ENCODE measurements at places on chromosomes 5 and 9.

- DNase-seq: no peak
Observed at GRCh38 chr5:61299261-61299681, 32.8 kb upstream of the ZSWIM6 start.

- no peak for DNase-seq
Observed at GRCh38 chr5:96734871-96735325, 72.7 kb downstream of the CAST start.

DNA sequence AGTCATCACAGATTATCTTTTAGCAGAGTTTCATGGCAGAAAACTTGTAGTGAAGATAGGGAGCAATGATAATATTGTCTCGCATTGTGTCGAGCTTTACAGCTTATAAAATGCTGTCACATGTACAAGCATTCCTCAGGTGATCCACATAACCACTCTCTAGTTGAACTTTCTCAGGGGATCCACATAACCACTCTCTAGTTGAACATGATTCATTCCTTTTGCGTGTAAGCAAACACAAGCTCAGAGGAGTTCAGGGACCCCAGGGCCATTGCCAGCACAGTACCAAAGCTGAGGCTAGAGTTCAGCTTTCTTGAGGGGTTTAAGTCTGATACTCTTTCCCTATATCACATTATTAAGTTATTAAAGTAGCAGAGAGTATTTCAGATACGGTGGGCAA, 86.7 kb downstream of the CDH6 start:
- DNase-seq: no peak

DNA sequence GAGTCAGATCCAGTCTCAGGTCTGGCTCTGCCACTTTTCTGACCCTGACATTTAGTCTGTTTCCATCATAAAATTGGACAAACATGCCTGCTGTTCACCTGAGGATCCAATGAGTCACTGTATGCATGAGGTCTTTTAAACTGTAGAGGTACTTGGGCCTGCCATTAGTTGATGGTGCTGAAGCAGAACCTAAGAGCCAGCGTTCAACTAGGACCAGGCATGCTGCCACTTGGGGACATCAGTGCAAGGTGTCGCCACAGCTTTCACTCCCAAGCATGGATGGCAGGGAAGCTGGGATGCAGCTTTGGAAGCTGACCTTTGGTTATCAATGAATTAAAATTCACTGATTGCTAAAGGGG, 37.1 kb downstream of the NEUROG1 start:
- DNase-seq: no peak

GRCh38 chr9:38339496-38339895, 53.0 kb upstream of the ALDH1B1 start:
- no peak for DNase-seq

- DNase-seq: no peak
Observed at GRCh38 chr9:132414731-132415130, 4.7 kb downstream of the CFAP77 start.

DNA sequence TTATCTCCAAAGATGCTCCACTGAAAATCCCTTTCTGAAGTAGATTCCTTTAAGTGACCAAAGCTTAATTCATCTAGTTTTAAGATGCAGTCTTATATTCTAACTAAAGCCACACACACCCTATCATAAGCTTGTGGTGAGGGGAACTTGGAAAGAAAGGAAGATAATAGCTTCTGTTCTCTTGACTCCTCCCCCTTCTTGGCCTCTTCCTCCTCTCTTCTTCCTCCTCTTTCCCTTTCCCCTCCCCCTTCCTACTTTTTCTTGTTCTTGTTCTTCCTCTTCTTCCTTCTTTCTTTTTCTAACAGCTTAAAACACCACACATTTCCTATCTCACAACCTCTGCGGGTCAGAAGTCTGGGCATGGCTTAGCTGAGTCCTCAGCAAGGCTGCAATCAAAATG, 23.5 kb downstream of the IL7R start:
- DNase-seq: no peak

DNA sequence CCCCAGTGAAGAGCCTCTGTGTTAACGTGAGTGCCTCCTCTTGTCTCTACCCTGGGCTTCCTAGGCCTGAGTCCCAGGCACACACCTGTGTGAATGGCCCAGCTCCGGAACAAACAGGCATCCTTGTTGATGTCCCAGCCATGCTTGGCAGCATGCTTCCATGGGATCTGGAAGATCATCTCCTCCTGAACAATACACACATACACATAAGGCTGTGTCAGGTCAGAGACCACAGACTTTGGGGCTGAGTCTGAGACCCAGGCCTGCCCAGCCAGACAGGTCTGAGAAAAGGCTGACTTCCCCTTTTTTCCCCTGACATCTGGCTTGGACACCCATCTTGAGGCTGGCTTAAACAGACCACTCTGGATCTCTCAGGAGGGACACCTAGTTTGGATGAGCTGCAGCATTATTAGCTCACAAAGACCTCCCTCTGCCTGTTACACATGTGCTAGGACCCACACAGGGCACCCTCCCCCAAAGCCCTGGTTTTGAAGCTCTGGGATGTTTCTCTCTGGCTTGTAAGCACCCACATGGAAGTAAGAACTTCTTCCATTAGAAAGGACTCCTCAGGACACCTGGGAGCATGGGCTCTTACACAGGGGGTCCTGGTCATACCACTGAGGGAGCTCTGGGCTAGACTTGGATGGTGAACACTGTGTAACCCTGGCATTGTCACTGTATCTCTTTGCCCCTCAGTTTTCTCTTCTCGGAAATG, 2.6 kb downstream of the IRF1 start:
- DNase-seq: peak; percentile 3

GRCh38 chr9:567128-567746, 274.3 kb upstream of the DMRT1 start:
- DNase-seq: no peak

DNA sequence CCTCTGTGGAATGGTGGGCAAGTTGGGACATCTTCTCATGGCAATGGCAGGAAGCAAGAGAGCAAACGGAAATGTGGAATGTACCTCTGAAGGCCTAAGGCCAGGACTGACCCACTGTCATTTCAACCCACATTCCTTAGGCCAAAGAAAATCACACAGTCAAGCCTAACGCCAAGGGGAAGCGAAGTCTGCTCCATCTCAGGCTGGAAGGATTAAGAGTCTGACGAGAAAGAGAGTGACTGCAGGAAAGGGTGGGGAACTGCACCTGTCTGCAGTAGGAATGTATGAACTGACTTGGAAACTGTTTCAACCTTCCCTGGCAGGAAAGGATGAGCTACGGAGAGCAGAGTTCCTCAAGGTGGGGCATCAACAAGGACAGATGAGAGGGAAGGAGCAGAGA, 90.2 kb upstream of the TAS2R1 start:
- DNase-seq: no peak

DNA sequence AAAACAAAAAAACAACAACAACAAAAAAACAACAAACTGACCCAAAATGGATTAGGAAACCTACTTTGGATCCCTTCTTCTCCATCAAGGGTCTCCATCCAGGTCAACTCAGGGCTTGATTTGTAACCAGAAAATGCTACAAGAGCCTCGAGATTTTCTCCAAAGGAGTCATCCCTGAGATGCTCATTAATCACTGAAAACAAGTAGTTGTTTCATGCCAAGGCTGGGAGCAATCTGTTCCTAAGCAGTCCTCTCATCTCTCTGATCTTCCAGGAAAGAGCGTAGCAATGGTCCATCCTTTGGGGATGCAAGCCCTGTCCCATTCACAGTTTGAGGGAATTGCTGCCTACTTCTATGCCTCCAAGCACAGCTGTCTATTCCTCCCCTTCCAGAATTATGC, 203.0 kb upstream of the MAP3K1 start:
- no peak for DNase-seq

DNA sequence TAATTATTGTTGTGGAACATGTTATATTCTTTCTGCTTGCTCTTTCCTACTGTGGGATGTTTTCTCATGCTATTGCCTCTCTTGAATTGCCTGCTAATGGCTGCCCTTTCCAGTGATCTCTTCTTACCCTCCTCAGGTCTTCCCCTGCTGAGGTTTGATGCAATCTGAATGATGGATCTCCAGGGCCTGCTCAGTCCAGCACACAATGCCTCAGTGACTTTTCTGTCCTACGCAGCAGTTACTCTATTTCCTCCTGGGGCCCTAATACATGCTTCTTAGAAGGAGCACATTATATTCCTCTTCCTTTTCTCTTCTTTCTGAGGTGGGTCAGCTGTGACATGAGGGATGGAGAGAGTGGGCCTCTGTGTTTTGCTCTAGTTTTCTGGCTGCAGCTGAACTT, at the start of gene SPINK14:
Gene SPINK14 (plus strand): TSS at position 301 of the 400 bp plus-strand sequence. CDS start 1,187 bp downstream, outside the sequence.
- DNase-seq: no peak

DNA sequence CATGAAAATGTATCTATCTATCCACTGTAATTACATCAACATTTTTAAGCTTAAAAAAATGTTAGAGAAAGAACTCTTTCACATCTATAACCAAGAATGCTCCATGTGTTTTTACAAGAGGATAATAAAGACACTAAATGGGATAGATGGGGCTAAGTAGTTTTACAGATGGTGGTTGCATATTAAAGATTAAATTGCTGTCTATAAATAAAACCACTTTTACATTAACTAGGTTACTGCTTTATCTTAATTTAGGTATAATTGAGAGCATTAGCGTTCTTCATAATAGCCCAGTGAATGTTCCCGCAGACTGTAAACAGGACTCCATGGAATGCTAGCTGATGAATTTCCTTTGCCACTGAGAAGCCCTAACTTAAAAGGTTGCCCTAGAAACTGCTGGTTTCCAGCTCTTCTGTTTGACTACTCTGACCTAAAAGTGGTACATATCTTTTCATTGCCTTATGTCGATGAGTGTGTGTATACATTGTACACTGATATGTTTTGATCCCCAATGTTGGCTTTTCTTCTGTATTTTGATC, 117.9 kb downstream of the SGCD start:
- DNase-seq: no peak

DNA sequence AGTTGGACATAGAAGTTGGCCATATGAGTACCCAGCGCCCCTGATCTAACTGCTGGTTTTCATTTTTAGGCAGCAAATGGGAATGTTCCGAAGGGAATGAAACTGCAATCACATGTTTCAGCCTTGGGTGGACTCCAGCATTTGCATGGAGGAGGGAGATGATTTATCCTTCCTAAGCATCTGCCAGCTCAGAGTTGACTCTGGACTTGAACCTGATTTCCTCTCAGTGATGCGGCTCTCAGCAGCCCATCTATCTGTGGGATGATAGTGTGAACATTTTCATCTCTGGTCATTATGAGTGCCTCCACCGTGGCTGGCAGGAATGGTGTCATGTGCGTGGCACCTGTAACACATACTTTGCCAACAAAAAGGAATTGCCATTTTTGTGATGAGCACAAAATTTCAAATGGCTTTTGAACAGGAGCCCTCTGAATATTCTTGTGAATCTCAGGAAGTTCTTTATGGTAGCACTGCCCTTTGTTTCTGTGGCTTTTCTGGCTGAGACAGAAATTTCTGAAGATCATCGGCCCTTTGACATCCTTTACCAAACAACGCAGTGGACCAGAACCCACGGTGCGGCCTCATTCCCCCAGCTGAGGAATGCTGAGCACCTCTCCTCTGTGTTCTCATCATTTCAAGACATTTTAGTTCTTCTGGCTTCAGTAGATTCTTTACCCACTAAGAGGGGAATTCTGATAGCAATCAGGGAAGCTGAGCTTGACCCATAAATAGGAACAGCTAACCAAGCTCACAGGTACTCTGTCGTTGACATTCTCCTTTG, 28.5 kb downstream of the FUBP3 start:
- DNase-seq: no peak

DNA sequence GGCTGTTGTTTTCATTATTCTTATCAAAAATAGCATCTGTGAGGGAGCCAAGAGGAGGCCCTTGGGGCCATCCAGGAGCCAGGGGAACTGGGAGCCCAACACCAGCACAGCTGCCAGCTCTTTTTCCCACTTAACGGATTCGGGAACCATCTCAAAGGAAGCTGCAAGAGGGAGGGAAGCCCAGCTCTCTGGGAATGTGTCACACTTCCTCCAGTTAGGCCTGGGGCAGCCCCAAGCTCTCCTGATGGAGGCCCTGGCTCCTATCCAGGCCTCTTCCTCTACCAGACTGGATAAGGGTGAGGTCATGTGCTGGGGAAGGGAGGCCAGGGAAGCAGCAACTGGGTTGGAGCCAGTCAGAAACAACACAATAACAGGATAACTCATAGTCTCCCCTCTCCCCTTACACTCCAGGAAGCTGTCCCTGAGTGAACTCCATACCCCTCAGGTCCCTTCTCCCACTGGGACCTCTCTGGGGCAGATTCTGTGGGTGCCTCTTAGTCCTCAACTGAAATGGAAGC, 12.7 kb downstream of the CSF2 start:
- DNase-seq: peak; percentile 74

DNA sequence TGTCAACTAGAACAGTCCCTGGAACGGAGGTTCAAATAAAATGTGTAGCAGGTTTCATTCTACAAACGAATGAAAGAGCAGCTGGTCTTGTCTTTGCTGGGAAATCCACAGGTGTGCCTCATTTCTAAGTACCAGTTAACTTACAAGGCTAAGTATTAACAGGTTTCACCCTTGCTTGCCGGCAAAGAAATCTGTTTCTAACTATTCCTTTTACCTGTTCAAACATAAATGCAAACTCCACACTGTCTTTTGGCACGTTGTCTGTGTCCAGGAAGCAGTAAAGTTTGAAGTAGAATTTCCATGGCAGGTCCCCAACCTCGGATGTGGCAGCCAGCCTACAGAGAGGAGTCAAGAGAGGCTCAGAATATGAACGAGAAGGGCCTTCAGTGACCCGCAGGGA, 54.4 kb upstream of the RETREG1 start:
- DNase-seq: no peak

- peak; percentile 35 for DNase-seq
Observed at GRCh38 chr5:139459451-139459934, 3.0 kb downstream of the ECSCR start.

GRCh38 chr9:85487872-85488271, 253.9 kb downstream of the AGTPBP1 start:
- no peak for DNase-seq

DNA sequence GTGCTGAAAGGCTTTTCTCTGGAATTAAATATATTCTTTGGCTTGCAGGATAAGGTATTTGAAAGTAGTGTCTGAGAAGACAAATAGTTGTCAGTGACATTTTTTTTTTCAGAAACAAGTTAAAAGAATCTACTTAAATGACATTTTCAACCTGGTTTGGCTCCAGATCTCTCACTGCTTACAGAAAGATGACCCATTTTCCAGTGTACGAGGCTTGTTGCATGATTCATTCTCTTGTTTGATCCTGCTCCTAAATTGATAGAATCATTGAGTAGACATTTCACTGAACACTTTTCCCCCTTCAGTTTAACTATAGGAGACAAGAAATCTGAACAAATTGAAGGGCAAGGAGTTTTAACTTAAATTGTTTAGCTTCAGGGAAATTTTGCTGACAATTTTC, 546.1 kb downstream of the ZNF608 start:
- DNase-seq: no peak

Measured in left ventricle myocardium inferior (tissue), 1 donor.